ENCODE measurements at places on chromosomes 5 and 9.

DNA sequence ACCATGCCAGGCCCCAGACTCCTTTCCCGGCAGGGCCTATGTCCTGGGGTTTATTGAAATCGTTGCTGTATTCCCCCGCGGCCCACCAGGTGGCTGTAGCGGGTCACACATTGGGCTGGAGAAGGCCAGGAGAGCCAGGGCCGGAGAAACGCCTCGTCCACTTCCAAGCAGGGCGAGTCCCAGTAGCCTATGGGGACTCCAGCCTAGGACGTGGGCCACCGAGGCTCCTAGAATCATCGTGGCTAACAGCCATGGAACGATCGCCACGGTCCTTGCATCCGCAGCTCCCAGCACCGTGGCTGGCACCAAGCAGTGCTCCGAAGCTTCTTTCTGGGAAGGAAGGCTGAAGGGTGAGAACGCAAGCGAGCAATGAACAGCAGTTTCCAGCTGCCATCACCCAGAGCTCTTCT, 87.7 kb downstream of the ENTREP1 start:
- DNase-seq: peak; percentile 47

GRCh38 chr9:71352837-71353236, 231.4 kb upstream of the TRPM3 start:
- no peak for DNase-seq

DNA sequence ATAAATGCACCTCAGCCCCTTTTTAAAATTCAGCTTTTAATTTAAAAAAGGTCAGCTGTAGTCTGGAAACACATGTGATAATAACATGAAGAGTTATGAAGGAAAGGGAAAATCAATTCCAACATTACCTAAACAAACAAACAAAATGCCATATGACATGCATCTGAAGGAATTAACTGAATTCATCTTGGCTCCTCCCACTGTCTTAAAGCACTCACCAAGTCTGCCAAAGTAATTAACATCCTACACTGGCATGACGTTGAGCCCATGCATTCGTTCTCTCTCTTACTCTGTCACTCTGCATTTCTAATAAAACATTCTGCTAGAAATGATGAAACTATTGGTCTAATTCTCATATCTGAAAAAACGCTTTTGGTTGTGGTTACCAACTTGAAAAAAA, 37.7 kb downstream of the TSSK1B start:
- no peak for DNase-seq

- DNase-seq: no peak
Observed at GRCh38 chr5:411728-412127, 31.2 kb upstream of the EXOC3 start.

- DNase-seq: no peak
Observed at GRCh38 chr5:126004636-126005035, 418.6 kb upstream of the GRAMD2B start.

DNA sequence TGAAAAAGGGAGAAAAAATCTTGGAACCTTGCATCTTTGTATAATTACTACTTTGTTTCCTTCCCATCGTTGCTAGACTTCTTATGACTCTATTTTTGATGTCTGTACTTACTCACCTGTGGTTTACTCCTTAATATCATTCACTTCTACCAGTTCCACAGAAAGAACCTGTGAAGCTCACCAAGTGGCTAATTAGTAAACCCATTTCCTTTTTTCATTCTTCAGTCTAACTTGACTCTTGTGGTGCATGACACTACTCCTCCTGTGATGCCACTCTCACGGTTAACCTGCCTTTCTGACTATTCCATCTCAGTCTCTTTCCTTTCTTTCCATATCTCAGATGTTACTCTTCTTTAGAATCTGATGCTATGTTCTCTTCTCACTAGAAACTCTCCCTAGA, 14.6 kb downstream of the RECK start:
- DNase-seq: no peak

DNA sequence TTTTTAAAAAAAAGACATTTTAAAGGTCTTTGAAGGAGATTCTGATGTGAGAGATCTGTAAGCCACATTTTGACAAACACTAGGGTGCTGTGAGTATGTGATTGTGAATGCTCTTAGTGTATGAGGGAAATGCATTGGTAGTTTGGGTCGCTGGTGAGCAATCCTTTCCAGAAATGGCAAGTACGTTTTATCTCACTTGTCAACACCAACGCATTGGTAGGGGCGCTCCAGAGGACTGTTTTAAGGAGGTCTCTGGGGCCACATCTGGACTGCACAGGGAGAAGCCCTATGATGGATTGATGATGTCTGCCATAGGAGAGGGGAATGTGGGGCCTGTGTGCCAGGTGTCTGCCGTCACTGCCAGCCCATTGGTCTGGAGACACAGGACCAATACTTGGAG, 522.6 kb downstream of the BNC2 start:
- no peak for DNase-seq

Measured in GM13976 (cell line).